ENCODE measurements at places on chromosomes 7 and 10.

DNA sequence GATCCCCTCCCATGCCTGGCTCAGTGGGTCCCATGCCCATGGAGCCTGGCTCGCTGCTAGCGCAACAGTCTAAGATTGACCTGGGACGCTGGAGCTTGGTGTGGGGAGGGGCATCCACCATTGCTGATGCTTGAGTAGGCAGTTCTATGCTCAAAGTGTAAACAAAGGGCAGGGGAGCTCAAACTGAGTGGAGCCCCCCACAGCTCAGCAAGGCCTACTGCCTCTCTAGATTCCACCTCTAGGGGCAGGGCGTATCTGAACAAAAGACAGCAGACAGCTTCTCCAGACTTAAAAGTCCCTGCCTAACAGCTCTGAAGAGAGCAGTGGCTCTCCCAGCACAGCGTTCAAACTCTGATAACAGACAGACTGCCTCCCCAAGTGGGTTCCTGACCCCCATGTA is 31.2 kb upstream of the FFAR4 start:
- DNase-seq: no peak

- DNase-seq: no peak
Measured at GRCh38 chr10:66349726-66350125, 576.1 kb upstream of the LRRTM3 start.

DNA sequence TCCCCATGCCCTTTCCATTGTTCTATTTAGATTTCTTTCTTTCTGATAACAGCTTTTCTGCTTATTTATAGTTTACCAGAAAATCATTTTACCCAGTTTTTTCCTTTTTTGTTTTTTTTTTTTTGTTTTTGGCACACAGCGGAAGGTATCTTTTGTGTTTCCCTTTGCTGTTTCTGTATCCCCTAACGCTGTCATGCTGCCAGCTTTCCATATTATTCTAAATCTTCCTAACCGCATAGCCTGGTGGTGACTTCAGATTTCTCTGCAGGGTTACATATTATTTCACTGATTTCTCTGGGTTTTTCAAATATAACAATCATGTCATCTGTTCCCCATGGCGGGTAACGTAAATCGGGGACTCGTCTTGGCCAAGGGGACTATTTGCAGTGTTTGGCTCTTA is 4.0 kb upstream of the SLC29A4 start:
- DNase-seq: no peak

DNA sequence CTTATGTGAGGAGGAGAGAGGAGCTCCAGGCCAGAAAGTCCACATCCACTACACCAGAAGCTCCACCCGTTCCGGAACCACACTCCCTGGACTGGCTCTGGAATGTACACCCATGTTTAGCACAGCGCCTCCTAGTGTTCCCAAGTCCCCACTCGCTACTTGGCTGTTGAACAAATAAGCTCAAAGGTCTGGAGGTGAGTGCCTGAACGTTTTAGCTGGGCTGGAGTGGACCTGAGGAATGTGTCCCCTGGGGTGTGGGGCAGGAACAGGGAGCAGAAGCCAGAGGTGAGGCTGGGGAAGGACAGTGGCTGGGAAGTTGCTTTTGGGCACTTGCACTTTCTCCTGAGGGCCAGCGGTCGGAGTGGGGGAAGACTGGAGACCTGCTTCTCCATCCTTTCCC is 164.1 kb upstream of the CDCA7L start:
- peak; percentile 46 for DNase-seq

GRCh38 chr7:97971120-97971989 is 18.6 kb downstream of the OCM2 start:
- DNase-seq: peak; percentile 10

DNA sequence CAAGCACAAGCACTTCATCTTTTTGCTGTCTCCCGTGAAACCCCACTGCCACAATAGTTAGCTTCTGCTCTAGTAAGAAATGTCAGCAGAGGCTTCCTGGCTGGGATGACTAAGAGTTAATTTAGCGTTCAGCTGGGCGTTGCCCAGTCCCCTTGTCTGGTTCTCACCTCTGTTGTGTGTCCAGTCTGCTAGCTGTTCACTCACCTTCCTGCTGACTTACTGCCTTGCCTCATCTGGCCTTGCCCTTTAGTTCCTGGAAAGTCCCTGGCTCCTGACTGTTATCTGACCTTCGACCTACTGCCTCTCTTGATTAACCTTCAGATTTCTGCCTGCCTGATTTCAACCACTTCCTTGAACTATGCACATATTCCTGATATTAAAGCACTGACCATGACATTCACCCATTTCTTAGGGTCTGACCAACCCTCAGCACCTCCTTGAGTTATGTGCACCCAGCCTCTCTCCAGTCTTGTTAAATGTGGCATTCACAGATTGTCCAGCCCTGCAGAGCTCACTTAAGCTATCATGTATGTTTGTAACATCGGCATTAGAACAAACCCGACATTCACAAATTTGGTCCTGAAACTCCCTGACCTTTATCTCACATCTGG is 30.3 kb downstream of the C7orf33 start:
- DNase-seq: peak; percentile 70

- no peak for DNase-seq
Measured at GRCh38 chr7:157846271-157846670, 509.5 kb downstream of the DNAJB6 start.

GRCh38 chr7:108464743-108465142 is 8.5 kb upstream of the NRCAM start:
- DNase-seq: no peak

GRCh38 chr10:1316809-1317143 is 260.6 kb downstream of the WDR37 start:
- DNase-seq: no peak

DNA sequence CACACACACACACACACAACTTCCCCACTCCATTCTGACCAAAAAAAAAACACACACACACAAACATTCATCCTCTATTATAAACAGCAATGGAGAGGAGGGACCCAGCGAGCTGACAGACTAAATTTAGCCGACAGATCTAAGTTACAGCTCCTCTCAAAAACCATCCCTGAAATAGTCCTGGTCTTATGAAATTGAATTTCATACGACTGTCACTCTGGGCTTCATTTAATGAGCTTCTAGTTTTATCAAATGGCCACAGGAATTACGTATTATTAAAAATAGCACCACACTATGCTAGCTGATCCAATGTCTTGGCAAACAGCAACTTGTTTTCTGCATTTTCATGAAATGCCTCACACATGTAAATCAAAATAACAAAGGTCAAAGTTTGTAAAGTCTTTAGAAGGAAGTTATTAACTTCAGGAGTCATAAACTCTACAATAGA is 131.3 kb upstream of the ASAH2 start:
- no peak for DNase-seq

DNA sequence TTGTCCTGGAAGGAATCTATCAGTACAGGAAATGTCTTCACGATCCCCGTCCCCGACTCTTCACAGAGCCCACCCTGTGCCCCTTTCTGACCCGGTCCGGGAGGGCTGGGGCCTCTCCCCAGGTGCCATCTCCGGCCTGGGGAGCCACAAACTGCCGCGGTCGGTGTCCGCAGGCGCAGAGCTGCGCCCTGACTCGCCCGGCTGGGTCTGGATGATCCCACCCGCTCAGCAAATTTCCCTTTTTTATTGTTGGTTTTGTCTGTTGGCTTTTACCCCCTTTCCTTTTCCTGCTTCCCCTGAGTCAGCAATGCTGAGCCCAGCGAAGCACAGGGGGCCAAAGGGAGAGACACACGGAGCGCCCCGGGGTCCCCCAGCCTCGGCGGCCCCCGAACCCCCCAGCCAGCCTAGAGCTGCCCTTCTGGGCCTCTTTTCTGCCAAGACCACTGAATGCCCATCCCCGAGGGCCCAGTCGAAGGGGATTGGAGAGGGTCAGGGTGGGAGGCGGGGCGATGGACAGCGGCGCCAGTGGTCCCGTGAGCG is 30.9 kb downstream of the LEP start:
- DNase-seq: no peak

DNA sequence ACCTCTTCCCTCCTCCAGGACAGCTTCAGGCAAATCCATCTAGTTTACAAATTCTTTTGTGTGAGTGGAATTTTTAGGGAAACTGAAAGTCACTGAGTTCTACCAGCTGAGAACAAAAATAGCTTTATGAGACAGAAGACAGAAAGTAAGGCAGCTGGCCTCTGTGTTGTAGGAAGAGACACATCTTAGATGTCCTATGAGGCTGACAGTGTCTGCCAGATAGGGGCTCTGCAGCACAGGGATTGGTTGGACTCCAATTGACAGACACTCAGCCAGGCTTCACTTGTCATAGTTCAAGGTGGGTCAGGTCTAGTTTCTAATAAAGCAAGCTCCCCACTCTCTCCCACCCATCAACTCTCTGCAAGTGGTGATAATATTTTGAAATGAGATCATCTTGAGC is 574.9 kb downstream of the CCSER2 start:
- DNase-seq: no peak

- DNase-seq: no peak
Measured at GRCh38 chr7:112092709-112093395, 113.3 kb downstream of the DOCK4 start.

GRCh38 chr10:97116462-97117162 is 69.1 kb downstream of the SLIT1 start:
- no peak for DNase-seq

GRCh38 chr7:35246819-35247218 is 7.1 kb downstream of the TBX20 start:
- DNase-seq: no peak

- no peak for DNase-seq
Measured at GRCh38 chr7:103637094-103637493, 191.1 kb upstream of the SLC26A5 start.

DNA sequence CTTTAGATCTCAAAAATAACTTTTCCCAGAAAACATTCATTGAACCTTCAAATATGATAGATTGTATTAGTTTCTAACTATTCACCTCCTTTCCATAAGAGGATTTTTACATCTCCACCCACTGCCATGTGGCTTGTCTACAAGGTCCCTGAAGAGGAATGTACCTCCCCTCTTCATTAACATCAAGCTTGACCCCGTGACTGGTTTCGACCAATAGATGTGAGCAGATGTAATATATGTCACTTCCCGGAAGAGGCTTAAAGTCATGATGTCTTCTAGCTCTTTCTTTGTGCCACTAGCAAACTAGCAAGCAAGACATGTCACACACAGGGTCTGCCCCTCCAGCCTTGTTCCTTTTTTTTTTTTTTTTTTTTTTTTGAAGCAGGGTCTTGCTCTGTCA is 6.9 kb downstream of the BAZ1B start:
- no peak for DNase-seq

DNA sequence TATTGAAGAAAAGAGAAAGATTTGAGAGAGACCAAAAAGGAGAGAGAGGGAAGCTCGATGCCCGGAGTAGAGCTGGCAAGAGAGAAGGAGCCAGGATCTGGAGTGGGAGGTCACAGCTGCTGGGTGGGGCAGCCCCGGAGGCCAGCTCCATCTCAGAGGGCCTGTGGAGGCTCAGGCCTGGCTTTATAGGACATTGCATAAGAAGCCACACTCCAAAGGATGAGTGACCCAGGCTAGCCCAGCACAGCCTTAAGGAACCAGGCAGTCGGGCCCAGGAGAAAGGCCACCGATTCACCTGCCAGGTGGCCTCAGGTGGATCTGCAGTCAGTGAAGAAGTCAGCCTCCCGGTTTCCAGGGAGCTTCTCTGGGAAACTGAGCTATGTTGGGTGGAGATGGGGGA is 676 bp downstream of the PLAC9 start:
- DNase-seq: no peak

DNA sequence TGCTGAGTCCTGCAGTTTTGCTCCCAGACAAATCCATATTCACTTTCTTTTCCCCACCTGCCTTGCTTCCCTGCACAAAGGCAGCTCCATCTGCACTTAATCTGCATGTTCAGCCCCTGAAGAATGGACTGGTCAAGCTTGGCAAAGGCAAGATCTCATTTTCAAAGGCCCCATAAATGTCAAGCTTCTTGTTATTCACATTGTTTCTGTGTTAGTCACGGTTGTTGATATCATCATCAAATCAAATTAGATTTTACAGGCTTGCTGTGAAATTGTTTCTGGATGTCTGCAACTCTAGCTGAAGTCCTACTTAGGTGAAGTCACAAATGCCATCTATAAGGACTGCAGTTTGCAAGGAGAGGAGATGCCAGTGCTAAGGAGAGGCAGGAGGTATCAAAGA is 91.0 kb downstream of the GPAM start:
- no peak for DNase-seq

DNA sequence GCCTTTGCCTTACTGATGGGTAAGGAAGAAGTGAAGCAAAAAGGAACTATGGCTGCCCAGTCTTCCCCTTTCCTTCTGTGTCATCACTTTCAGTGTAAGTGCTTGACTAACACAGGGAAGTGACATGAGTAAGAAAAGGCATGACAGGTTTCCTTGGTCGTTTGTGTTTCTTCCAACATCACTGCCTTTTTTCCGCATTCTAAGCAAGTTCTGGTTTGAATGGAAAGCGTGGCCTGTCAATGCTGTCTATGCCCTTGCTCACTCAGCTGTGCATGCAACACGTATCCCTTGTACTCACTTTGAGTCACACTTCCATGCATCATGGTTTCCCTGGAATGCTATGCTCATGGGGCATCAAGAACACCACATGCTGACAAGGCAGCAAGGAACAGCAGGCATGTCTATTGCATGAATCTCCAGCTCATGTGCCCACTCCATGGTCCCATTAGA is 111.8 kb downstream of the OAT start:
- DNase-seq: peak; percentile 93

DNA sequence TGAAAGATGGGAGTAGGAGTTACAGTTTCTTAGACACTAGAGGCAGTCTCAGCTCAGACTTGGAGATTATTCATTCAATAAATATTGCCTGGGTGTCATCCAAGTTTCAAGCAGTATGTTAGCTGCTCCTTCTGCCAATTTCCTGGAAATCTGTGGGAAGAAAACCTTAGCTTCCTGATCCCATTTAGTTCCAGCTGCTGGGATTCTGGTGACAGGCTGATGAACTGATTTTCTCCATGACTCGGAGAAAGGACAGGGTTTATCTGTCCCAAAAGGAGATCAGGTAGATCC is 95.8 kb downstream of the CLEC2L start:
- DNase-seq: no peak

GRCh38 chr7:23183279-23184012 is 1.6 kb downstream of the NUP42 start:
- DNase-seq: no peak

- DNase-seq: no peak
Measured at GRCh38 chr7:46838463-46838862, 743.4 kb downstream of the TNS3 start.

- DNase-seq: no peak
Measured at GRCh38 chr7:2002561-2003450, 229.9 kb downstream of the MAD1L1 start.

GRCh38 chr10:110036640-110037039 is 28.9 kb downstream of the ADD3 start:
- DNase-seq: no peak
